ENCODE measurements at places on chromosomes 3 and 15. TPM values are rescaled to one million over a fixed set of nuclear protein-coding genes. Genes with fewer than 3 reads are reported as not detected.

DNA sequence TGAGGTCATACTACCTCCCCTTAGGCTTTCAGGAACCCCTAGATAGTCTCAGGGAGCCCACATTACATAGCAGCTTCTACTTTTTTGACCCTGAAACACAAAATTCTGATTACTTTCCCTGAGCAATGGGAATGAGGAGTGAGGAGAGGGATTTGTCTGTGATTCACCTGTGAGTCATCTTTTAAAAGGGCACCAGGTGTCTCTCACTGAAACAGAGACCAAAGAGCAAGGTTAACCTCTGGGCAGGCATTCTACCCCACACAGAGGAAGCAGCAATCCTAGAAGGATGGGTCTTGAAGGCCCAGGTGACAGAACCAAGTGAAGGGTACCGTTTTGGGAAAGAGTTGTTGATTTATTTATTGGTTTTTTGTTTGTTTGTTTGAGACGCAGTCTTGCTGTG, 31.1 kb upstream of the UBE2E2 start:
- H3K27me3 ChIP-seq = peaks cover 7% of the 10 kb centered on the region
- no peak for DNase-seq
- H3K4me3 ChIP-seq = no peak overlapping the region
- no peaks in the 10 kb centered on the region for H3K4me1 ChIP-seq
- H3K27ac ChIP-seq = no peak overlapping the region
- no peaks in the 10 kb centered on the region for H3K36me3 ChIP-seq

DNA sequence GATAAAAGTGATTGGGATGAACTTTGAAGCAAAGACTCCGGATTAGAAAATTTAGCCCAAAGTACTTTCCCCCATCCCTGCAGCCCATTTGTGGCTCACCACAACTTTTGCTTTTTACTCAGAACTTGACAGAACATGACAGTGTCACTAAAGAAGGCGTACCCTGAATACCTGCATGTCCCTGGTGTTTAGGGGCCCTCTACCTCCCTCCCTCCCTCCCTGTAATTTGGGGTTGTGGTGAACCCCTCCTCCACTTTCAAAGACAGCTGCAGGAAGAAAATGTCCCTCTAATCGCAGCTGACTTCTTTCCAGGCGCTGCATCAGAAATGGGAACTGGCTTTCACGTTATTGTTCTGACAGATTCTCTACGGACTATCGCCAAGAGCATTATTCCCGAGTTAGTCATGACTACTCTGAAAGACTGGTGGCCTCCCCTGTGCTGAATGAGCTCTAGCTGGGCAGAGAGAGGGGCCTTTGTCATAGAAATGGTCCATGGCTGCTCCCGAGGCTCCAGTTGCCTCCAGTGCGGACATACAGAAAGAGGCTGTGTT, 93.2 kb upstream of the ARHGEF3 start:
- DNase-seq = no peak
- H3K36me3 ChIP-seq = no peaks in the 10 kb centered on the region
- H3K4me1 ChIP-seq = no peaks in the 10 kb centered on the region
- H3K27me3 ChIP-seq = no peaks in the 10 kb centered on the region
- H3K27ac ChIP-seq = no peak overlapping the region

C3orf22 gene
- not detected for total RNA-seq

DNA sequence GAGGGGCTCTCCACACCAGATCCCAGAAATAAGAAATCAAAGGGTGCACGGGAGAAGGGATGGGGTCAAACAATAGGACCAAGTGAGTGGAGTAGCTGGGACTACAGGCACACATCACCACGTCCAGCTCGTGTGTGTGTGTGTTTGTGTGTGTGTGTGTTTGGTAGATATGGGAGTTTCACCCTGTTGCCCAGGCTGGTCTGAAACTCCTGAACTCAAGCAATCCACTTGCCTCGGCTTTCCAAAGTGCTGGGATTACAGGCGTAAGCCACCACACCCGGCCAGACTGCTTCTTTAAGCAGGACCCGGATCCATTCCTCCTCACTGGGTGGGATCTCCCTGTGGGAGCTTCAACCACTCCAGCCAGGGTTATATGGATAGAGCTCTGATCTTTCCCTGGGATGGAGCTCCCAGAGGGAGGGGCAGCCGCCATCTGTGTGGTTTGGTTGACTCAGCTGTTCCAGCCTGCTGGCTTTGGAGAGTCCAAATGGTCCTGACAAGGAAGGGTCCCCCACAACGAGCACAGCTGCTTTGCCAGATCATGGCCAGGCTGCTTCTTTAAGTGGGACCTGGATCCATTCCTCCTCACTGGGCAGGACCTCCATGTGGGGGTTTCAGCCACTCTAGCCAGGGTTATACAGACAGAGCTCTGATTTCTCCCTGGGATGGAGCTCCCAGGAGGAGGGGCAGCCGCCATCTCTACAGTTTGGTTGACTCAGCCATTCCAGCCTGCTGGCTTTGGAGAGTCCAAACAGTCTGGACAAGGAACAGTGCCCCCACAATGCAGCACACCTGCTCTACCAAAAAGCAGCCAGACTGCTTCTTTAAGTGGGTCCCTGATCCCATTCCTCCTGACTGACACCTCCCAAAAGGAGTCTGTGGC, 9.1 kb upstream of the AVEN start:
- H3K4me3 ChIP-seq = no peak overlapping the region
- H3K4me1 ChIP-seq = peaks cover 45% of the 10 kb centered on the region
- H3K27me3 ChIP-seq = no peaks in the 10 kb centered on the region
- DNase-seq = no peak
- peaks cover 29% of the 10 kb centered on the region for H3K36me3 ChIP-seq
- peak overlapping the region; percentile 92 for H3K27ac ChIP-seq

RLBP1 gene
- total RNA-seq = not detected

DNA sequence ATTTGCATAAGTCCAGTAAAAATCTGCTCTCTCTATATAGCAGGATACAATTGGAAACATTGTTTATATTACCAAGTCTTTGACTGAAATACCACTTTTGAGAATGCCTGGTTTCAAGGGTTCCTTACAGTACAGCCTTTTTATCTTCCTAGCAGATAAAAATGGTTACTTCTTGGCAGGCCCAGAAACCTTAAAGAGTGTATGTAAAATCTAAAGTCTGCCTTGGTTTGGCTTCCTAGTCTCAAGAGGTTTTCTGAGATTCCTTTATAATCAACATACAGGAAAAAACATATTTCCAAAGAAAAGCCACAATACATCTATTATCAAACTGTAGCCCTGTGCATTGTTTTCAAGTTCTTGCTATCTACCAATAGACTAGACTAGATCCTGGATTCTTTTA, 84.6 kb downstream of the PLSCR2 start:
- H3K4me3 ChIP-seq = no peak overlapping the region
- H3K27ac ChIP-seq = no peak overlapping the region

- no peak overlapping the region for H3K27ac ChIP-seq
- no peak overlapping the region for H3K4me3 ChIP-seq
- H3K27me3 ChIP-seq = peaks cover 17% of the 10 kb centered on the region
- DNase-seq = no peak
- H3K4me1 ChIP-seq = peaks cover 5% of the 10 kb centered on the region
- no peaks in the 10 kb centered on the region for H3K36me3 ChIP-seq
Measured at GRCh38 chr3:186166491-186167288, 57.8 kb upstream of the ETV5 start.

GRCh38 chr3:25692341-25692740, 27.6 kb upstream of the TOP2B start:
- H3K4me1 ChIP-seq = no peaks in the 10 kb centered on the region
- peaks cover 27% of the 10 kb centered on the region for H3K27me3 ChIP-seq
- H3K4me3 ChIP-seq = no peak overlapping the region
- H3K27ac ChIP-seq = no peak overlapping the region

GRCh38 chr3:48369693-48370332, 2.2 kb upstream of the FBXW12 start:
- H3K4me3 ChIP-seq = no peak overlapping the region
- H3K27me3 ChIP-seq = peaks cover 7% of the 10 kb centered on the region
- H3K36me3 ChIP-seq = peaks cover 1% of the 10 kb centered on the region
- no peak overlapping the region for H3K27ac ChIP-seq
- H3K4me1 ChIP-seq = no peaks in the 10 kb centered on the region

GRCh38 chr3:31522152-31522551, 10.6 kb upstream of the STT3B start:
- no peaks in the 10 kb centered on the region for H3K4me1 ChIP-seq
- H3K36me3 ChIP-seq = no peaks in the 10 kb centered on the region
- no peak overlapping the region for H3K4me3 ChIP-seq
- no peak overlapping the region for H3K27ac ChIP-seq

DNA sequence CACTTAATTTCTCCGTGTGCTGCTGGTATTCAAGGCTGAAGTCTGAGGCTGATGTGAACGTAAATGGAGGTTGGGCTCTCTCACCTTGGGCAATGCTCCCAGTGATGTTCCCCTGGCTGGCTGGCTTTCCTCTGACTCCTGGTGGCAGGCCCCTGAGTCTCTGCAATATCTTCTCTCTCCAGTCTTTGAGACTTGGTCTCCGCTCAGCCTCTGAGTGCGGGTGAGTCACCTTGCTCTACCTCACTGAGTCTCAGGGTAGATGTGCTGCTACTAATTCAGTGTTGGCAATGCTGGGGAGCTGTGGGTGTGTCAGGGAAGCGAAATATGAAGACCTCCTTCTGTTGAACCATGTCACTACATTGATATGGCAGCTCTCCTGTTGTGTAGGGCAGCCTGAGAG, 31.3 kb upstream of the TRIM59 start:
- H3K4me1 ChIP-seq = peaks cover 47% of the 10 kb centered on the region
- H3K4me3 ChIP-seq = no peak overlapping the region
- no peaks in the 10 kb centered on the region for H3K27me3 ChIP-seq
- no peaks in the 10 kb centered on the region for H3K36me3 ChIP-seq
- no peak for DNase-seq

DNA sequence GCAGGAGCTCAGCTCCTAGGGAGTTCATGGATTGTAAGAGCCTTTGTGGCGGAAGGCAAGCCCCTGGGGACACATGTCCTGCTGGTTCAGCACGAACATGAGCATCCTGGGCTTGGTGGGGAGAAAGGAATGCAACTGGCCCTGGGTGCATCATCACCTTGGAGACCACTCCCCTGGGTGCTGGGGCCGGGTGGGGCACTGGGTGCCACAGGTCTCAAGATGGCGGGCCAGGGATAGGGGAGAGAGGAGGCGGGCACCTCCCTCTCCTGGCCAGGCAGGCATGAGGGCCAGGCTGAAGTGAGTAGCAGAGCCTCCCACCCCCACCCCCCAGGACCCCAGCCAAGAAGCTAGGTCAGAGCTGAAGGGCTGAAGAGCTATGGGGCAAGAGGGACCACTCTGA, 768 bp downstream of the PCBP4 start:
- no peaks in the 10 kb centered on the region for H3K27me3 ChIP-seq
- peaks cover 29% of the 10 kb centered on the region for H3K4me1 ChIP-seq
- no peak overlapping the region for H3K27ac ChIP-seq
- no peaks in the 10 kb centered on the region for H3K36me3 ChIP-seq
- no peak for DNase-seq
- peak overlapping the region; percentile 77 for H3K4me3 ChIP-seq

- no peaks in the 10 kb centered on the region for H3K27me3 ChIP-seq
- H3K4me1 ChIP-seq = peaks cover 48% of the 10 kb centered on the region
- peak overlapping the region; percentile 22 for H3K27ac ChIP-seq
Measured at GRCh38 chr3:190526787-190527762, 13.2 kb downstream of the IL1RAP start.

GRCh38 chr15:52392008-52392687, 96.5 kb upstream of the MYO5C start:
- no peak overlapping the region for H3K27ac ChIP-seq
- DNase-seq = no peak
- H3K27me3 ChIP-seq = no peaks in the 10 kb centered on the region
- H3K4me1 ChIP-seq = peaks cover 15% of the 10 kb centered on the region
- H3K4me3 ChIP-seq = no peak overlapping the region
- H3K36me3 ChIP-seq = peaks cover 19% of the 10 kb centered on the region

DNA sequence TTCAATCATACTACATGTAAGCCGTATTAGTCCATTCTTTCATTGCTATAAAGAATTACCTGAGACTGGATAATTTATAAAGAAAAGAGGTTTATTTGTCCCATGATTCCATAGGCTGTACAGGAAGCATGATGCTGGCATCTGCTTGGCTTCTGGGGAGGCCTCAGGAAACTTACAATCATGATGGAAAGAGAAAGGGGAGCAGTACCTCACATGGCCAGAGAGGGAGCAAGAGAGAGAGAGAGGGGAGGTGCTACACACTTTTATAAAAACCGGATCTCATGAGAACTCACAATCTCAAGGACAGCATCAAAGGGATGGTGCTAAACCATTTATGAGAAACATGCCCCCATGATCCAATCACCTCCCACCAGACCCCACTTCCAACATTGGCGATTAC, 14.3 kb upstream of the CLASP2 start:
- no peaks in the 10 kb centered on the region for H3K4me1 ChIP-seq
- peaks cover 5% of the 10 kb centered on the region for H3K36me3 ChIP-seq
- no peak overlapping the region for H3K4me3 ChIP-seq
- no peak for DNase-seq
- no peak overlapping the region for H3K27ac ChIP-seq
- H3K27me3 ChIP-seq = peaks cover 9% of the 10 kb centered on the region

- DNase-seq = no peak
- H3K27ac ChIP-seq = no peak overlapping the region
- H3K27me3 ChIP-seq = no peaks in the 10 kb centered on the region
- H3K4me1 ChIP-seq = peaks cover 82% of the 10 kb centered on the region
- no peaks in the 10 kb centered on the region for H3K36me3 ChIP-seq
- H3K4me3 ChIP-seq = no peak overlapping the region
Measured at GRCh38 chr3:185733980-185734724, 90.7 kb downstream of the IGF2BP2 start.

DNA sequence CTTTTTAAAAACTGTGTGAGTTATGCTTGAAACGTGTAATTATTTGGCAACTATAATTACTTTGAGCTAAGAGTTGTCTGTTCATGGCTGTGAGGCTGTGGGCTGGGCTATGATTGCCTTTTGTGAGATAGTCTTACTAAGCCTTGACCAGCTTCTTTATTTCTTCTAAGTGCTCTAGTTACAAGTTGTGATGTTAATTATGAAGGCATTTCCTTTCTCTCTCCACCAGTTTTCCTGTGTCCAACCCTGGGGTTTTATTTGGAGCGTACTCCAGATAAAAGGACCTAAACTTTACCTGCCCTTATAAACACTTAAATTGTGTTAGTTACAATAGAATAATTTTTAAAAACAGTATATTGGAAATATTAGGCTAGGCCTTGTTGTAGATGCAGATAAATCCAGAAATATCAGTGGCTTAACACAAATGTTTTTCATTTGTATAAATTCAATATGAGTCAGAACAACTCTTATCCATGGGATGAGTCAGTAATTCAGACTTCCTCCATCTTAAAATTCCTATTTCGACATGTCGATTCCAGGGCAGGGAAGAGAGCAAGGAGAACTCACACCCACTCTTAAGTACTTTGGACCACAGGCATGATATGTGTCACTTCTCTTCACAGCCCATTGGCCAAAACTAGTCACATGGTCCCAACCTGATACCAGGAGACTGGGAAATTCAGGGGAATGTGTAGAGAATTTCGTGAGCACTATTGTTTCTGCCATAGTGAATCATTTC, 17.0 kb downstream of the TMEM62 start:
- no peak overlapping the region for H3K4me3 ChIP-seq
- no peaks in the 10 kb centered on the region for H3K27me3 ChIP-seq
- H3K36me3 ChIP-seq = peaks cover 11% of the 10 kb centered on the region
- peaks cover 11% of the 10 kb centered on the region for H3K4me1 ChIP-seq
- no peak overlapping the region for H3K27ac ChIP-seq
- no peak for DNase-seq

LIPH gene
- total RNA-seq = 0.40 TPM

TIMMDC1 gene
- 112 TPM for total RNA-seq

- H3K36me3 ChIP-seq = no peaks in the 10 kb centered on the region
- no peak for DNase-seq
- H3K4me3 ChIP-seq = no peak overlapping the region
- no peaks in the 10 kb centered on the region for H3K27me3 ChIP-seq
- no peak overlapping the region for H3K27ac ChIP-seq
Measured at GRCh38 chr15:60935130-60935529, 294.0 kb downstream of the RORA start.

Measured in chondrocyte (in vitro differentiated cells).